GM13977 (cell line): ENCODE measurements at places on chromosomes 1 and 21.
A peak's percentile ranks its signal among the peaks of the same experiment; 100 is the strongest.

DNA sequence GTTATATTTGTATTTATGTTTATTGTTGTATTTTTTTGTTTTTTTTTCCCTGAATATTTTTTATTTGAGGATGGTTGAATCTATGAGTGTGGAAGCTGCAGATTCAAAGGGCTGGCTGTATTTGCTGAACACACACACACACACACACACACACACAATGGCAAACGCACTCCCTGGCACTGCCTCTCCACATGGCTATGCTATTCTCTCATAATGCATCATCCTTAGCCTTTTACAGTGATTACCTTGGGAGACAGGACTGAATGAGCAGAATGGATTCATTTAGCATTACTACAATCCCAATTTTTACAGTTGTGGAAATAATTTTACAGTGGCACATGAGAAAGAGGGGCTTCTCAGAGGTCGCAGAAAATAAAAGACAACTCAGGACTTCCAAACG, 390.1 kb downstream of the PCP4 start:
- no peak for DNase-seq

DNA sequence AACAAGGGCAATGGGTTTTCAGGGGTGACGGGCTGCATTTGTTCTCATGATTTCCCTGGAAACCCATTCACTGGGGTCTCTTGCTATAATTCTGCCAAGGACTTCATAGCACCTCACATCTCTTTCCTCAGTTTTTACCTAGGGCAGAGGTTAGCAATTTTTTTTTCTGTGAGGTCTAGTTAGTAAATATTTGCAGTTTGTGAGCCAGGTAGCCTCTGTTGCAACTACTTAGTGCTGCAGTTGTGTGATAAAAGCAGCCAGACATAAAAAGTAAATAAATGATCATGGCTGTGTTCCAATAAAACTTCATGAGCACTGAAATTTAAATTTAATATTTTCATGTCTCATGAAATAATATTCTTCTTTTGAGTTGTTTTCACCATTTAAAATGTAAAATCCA, 37.7 kb downstream of the IFI44 start:
- DNase-seq, result no peak

DNA sequence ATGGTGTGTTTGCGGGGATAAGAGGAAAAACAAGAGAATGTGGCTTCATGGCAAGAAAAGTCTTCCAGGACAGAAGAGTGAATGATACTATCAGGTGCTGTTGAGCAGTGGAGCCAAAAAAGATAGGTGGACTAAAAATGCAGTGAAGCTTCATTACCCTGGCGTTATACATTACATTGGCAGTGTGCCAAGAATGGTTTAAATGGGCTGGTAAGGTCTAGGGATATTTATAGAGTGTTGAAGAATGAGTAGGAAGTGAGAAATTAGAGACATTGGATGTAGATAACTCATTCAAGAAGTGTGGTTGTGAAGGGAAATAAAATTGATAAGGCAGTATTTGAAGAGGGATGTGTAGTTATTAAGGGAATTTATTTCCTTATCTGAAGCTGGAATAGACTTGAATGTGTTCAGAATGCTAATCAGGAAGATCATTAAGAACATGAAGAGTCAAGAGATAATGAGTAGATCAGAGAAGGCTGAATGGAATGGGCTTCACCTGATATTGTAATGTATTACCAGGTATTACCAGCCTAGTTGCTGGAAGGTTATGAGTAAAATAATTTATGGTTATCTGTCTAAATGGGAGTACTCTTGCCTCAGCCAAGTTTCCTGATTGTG, 72.7 kb downstream of the MAST2 start:
- no peak for DNase-seq

GRCh38 chr21:34974162-34974981, 74.7 kb downstream of the RUNX1 start:
- DNase-seq, result peak; percentile 61

- no peak for DNase-seq
Measured at GRCh38 chr1:47809301-47810084, 187.7 kb downstream of the TRABD2B start.
